ENCODE measurements at places on chromosomes 6 and 20.

DNA sequence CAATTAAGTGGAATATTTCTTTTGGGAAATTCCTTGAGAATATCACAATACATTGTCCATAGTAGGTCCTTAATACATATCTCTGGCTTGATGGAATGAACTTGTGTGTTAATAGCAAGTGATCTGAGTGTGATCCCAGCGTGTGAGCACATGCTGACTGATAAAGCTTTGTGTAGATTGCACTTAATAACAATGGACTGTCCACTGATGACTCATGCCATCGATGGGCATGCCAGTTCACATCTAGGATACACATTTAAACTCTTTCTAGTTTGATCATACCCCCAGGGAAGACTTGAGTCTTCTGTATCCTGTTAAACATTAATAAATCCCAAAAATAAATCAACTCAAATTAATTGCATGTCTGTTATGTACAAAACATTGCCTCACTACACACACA, 454.3 kb upstream of the SPTLC3 start:
- no peak for DNase-seq

DNA sequence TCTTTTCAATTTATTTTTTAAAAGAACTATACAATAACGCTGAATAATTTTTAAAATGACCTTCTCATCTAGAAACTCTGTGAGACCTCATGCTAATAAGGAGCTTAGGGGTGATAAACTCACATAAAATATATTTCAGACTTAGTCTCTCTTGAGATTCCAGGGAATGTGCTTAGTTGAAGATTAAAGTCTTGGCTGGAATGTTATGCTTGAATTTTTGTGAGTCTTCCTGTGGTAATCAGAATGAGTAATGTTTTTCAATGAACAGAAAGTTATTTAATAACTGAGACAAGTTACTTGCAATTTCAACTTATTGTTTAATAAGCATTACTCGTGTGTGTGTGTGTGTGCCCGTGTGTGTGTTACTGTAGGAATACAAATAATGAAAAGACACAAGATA, 379.9 kb upstream of the EPHA7 start:
- no peak for DNase-seq

GRCh38 chr6:95530176-95530819, 47.0 kb upstream of the MANEA start:
- DNase-seq, result no peak

DNA sequence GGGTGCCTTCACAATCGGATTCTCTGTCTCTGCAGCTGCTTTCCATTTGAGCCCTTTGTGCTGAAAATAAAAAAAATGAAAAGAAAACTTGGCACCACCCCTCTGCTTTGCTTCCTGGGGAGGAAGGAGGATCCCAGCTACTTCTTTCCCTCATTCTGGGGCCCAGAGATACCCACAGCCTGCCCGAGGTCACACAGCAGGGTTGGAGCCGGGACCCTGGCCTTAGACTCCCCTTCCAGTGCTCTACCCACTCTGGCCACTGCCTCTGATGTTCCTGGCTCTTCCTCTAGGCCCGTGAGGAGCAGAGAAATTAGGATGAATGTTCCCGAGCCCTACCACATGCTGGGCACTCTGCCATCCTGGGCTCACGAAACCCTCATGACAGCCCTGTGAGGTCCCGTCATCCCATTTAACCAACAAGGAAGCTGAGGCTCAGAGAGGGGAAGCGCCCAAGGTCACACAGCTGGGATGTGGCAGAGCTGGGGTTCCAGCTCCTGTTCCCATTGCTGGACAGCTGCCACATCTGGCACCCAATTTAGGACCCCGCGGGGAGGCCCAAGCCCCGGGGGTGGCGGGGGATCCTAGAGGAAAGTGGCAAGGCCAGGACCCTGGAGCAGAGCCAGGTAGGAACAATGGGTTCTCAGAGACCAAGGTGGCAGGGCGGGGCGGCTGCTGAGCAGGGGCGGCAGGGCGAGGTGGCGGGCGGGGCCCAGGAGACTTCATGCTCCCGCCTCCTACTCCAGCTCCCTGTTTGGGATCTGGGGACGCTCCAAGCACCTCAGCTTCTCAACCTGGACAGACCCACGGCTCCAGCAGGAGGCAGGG, 76.6 kb downstream of the CEBPB start:
- no peak for DNase-seq

- no peak for DNase-seq
These were observed 118.4 kb upstream of the PTPRK start for GRCh38 chr6:128638817-128639216.

- DNase-seq, result no peak
These were observed 4.2 kb upstream of the NCR3 start for GRCh38 chr6:31597006-31597405.

DNA sequence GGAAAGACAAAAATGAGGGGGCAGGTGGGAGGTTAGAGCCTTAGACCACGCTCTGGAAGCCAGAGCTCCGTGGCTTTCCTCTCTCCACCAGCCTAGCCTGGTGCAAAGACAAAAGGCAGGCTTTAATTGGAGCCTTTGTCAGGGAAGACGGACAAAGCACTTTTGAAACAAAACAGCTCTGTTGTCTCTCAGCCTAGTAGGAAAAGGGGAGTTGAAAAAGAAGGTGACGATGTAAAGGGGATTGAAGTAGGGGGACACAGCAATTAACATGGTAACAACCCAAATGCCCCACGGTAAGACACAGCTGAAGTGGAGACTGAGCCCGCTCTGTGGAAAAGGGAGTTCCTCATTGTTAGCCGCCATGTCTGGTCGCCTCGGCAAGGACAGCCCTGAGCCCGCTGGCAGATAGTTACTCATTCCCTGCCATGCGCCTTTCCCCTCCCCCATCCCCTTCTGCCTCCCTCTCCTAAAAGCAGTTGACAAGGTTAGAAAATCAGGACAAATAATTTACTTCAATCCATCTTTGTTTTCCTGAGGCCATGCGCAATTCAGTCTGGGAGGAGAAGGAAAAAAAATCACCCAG, 93.0 kb downstream of the TCP11 start:
- DNase-seq, result no peak
